ENCODE measurements at places on chromosomes 11 and 22.

DNA sequence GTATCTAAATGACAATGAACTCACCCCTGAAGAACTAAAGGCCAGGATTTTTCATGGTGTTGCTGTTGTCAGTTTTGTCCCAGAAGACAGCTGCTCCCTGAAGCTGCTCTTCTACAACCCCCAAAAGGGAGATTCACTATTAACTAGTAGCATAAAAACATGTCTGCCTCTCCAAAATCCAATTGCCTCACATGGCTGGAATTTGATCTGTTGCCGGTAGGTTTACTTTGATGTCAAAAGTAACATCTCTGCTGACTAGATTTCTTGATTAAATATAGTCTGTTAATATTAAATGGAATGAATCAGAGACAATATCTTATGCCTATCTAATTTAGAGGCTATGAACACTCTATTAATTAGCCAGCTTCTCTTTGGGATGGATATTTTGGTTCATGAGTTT lies 425.4 kb downstream of the ETS1 start:
- no peak for DNase-seq

DNA sequence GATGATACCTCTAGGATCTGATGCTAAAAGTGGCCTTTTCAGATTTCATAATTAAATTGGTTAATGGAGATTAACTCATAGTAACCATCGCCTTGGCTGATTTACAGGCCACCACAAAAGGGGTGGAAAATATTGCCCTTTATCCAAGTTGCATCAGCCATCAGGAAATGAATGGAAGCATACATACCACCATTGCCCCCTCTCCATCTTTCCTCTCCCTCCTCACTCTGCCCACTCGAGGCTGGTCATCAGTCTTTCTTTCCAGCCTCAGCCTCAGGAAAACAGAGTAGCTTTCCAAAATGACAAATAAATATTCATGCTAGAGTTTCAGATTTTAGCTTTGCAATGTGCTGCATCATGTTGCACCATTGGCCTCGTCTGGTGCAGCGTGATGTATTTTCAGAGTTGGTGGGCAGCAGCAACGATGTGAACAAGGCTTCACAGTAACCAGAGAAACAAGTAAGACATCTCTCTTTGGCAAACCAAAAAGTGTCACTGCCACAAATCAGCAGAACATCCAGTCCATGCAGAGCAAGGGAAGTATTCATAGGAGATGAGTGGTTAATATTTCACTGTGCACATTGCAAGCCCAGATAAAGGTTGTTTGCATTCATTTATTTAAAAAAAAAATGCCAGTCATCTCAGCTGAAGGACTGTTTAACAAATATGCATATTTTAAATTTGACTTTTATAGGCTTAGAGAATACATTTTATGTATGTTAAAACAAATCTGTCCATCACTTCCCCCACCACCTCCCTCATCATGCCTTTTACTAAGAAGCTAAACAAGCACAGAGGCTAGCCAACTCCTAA lies 136.7 kb upstream of the FAT3 start:
- no peak for DNase-seq

- no peak for DNase-seq
Measured at GRCh38 chr11:17272801-17273200, 3.7 kb upstream of the NUCB2 start.

- DNase-seq: no peak
Measured at GRCh38 chr11:35850191-35850590, 93.7 kb upstream of the LDLRAD3 start.

DNA sequence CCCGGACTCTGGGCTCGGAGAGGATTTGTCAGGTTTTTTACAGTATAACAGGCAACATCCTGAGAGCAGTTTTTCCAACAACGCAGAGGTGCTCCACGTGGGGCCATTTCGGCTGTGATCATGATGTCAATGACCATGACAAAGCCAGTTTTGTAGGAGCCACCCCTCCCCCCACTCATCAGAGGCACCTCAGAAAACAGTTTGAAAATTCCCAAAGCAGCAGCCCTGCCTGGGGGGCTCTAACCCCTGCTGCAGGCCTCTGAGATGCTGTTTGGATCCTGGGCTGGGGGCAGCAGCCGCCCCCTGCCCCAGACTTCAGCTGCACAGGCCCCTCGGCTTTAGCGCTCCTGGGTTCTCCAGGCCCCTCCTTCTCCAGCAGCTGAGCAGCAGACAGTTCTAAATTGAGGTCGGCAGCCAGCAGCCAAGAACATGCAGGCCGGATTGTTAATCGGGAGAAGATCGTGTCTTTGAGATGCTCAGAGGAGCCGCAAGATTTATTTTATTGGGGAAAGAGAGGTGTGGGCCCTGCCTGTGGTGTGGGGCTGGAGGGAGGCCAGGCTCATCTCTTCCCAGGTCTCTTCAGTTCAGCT lies 19.4 kb downstream of the NFAM1 start:
- peak; percentile 52 for DNase-seq

GRCh38 chr11:132072044-132072857 lies 701.8 kb downstream of the NTM start:
- DNase-seq: no peak
